Stimulated activated memory B cell treated with anti-CD40 and anti-IgM and Interleukin-4, amounts not matched to agents 10 μg/mL and 1 μg/mL and 100 μg/mL, for 72 hours (primary cell): ENCODE measurements at places on chromosomes 3 and 15.

- ATAC-seq, result peak; percentile 72
Observed at GRCh38 chr3:39177708-39178332, 14.6 kb downstream of the XIRP1 start.

DNA sequence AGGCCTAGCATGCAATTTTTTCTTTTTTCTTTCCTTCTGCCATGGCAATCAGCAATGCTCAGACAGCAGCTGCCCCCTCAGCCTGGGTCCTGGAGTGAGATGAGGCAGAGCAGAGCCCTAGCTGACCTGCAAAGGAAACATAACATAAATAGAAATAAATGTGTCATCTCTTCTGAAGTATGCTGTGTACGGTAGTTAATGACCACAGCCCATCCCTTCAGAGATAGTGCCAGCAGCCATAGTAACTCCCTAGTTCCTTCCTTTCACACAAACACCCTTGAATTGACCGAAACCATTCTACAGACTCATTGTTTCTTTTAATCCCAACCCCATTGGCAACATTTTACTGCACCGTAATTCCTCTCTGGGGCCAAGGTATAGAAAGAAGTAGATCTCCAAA is 8.4 kb upstream of the CD47 start:
- no peak for ATAC-seq

GRCh38 chr3:179181021-179181472 is 32.9 kb downstream of the PIK3CA start:
- ATAC-seq, result peak; percentile 84

- no peak for ATAC-seq
Observed at GRCh38 chr3:156535162-156535627, 19.7 kb downstream of the SSR3 start.

DNA sequence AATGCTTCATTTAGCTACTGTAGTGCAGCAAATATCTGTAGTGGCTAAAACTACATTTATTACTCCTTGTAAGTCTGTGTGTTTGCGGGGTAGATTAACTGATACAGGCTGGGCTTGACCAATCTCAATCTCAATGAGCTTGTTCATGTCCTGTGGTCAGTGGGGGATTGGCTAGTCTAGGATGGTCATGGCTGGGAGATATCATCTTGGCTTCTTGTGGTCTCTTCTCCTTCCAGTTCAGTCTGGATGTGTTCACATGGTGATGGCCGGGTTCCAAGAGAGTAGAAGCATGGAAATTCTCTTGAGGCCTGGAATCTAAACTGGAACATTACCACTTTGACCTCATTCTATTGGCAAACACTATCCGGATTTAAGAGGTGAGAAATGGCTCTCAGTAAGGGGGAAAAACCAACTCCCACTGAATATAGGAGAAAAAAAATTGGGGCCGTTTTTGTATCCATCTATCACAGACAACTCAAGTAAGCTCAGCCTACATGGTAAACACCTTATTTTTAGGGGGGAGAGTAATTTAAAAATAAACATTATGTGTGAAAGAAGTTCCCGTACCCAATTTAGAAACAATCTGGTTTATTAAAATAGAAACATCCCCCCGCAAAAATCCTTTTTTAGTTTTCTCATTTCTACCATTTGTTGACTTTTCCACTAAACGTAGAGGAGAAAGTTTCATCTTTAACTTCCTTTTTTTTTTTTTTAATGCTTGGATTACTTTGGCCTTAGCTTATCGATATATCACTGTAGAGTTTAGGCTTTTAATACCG is 284.9 kb upstream of the TBC1D5 start:
- ATAC-seq, result no peak

- peak; percentile 57 for ATAC-seq
Observed at GRCh38 chr3:187150599-187150998, 11.3 kb upstream of the RPL39L start.

- no peak for ATAC-seq
Observed at GRCh38 chr15:93305306-93305705, 216.3 kb upstream of the RGMA start.
